Activated CD8-positive, alpha-beta memory T cell treated with anti-CD3 and anti-CD28 coated beads for 24 hours (primary cell): ENCODE measurements at places on chromosomes 2 and 18.
A peak's percentile ranks its signal among the peaks of the same experiment; 100 is the strongest.

GRCh38 chr2:64937687-64938491, 51.3 kb upstream of the SLC1A4 start:
- no peak for DNase-seq

- no peak for DNase-seq
Observed at GRCh38 chr2:232993231-232993821, 19.7 kb downstream of the NGEF start.

- no peak for DNase-seq
Observed at GRCh38 chr18:48116873-48117630, 186.6 kb upstream of the SMAD2 start.

DNA sequence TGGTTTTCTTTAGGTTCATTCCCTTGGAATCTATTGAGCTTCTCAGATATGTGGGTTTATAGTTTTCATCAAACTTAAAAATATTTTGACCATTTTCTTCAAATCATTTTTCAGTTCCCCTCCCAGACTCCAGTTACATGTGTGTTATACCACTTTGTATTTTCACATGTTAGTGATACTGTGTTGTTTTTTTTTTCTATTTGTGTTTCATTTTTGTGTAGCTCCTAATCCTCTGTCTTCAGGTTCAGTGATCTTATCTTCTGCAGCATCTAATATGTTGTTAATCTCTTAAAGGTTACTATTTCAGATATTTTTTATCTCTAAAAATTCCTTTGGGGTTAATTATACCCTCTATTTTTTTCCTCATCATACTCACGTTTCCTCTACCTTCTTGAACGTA, 51.2 kb downstream of the STRADB start:
- DNase-seq: no peak

GRCh38 chr18:50578651-50579050, 18.8 kb downstream of the MAPK4 start:
- no peak for DNase-seq

GRCh38 chr18:8623549-8624106, 14.4 kb downstream of the RAB12 start:
- DNase-seq: no peak

GRCh38 chr2:221517696-221518151, 54.4 kb downstream of the EPHA4 start:
- DNase-seq: peak; percentile 79

- DNase-seq: no peak
Observed at GRCh38 chr2:183543731-183544130, 419.5 kb downstream of the NUP35 start.

- no peak for DNase-seq
Observed at GRCh38 chr2:33215299-33215698, 261.1 kb upstream of the RASGRP3 start.

DNA sequence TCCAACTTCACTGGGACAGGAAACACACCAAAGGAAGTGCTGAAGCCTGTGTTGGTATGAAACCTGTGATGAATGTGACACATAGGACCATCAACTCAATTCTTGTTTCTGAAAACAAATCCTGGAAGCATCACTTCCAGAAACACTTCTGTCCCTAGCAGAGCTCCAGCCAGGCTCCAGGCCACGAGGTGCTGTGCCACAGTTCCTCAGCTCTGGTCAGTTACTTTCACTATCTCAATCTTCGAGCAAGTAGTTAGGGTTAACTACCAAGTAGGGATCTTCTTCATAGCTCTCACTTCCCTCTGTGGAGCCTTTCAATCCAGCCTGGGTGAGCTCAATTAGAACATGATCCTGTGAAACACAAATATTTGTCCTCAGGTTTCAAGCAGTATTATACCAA, 3.6 kb upstream of the LCT start:
- no peak for DNase-seq

DNA sequence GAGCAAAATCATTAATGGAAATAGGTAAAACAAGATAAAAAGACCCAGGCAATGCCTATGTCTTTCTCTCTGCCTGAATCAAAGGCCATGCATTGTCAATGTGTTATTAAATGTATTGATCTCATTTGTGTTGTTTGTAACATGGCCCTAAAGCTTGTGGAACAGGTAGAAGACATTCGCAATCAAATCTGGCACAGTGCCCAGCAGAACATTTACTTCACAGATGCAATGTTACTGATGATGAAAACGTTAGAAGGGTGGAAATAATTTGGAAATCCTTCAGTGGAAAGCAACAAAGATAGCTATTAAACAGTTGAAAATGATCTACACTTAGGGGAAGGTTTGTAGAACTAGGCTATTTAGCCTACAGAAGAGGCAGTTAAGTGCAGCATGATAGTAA, 368.2 kb downstream of the EPHA4 start:
- DNase-seq: no peak

GRCh38 chr18:8461544-8461943, 147.7 kb upstream of the RAB12 start:
- no peak for DNase-seq

- no peak for DNase-seq
Observed at GRCh38 chr2:137178951-137179377, 413.6 kb downstream of the THSD7B start.

GRCh38 chr18:475202-476031, 25.1 kb downstream of the COLEC12 start:
- DNase-seq: no peak

DNA sequence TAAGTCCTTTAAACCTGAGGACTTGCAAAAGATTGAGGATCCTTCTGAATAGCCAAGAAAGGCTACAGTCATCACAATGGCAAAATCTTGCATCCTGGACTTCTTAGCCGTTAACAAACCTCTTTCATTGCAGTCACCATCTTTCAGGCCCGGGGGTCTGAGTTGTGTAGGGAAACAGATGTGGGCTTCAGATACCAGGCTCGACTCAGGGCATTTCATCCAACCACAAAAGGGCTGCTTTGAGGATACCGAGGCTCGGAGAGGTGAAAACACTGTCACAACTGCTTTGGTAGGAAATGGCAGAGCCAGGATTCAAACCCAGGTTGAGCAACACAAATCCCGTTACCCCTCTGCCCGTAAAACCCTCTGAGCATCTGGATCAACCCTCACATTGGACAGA, 147.4 kb downstream of the TFCP2L1 start:
- no peak for DNase-seq

DNA sequence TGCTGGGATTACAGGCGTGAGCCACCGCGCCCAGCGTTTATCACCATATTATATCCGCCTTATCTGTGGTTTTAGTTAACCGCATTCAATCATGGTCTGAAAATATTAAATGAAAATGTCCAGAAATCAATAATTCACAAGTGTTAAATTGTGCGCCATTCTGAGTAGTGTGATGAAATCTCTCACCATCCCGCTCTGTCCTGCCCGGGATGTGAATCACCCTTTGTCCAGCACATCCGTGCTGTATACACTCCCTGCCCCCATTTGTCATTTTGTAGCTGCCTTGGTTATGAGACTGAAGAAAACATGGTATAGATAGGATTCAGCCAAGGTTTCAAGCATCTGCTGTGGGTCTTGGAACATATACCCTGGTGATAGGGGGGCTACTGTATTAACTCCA, 70.7 kb downstream of the TIMM21 start:
- no peak for DNase-seq

DNA sequence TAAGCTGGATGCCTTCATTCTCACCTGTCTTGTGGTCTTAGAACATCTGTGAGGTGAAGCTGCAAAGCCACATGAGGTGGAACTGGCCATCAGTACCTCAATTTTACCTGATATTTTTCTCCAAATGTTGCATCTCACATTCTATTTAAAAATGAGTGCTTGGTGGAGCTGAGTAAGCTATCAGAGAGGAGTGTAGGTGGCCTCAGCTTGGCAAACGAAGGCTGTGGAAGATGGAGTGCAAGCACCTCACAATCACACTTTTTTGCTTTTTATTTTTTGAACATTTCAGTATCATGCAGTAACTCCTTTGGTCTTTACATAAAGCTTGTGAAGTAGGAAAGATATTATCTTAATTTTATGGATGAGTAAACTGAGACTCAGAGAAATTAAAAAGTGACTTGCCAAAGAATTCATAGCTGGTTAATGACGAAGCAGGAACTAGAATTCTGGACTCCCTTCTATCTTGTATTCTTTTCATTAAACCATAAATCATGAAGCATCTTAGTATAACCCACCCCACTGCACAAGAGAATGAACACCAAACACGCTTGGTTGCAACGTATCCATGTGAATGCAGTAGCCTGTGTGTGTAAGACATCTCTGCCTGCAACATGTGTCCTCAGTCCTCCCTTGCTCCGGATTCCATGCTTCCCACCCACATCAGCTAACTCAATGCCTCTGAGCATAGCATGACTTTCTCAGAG, 27.2 kb downstream of the C2orf49 start:
- DNase-seq: no peak

DNA sequence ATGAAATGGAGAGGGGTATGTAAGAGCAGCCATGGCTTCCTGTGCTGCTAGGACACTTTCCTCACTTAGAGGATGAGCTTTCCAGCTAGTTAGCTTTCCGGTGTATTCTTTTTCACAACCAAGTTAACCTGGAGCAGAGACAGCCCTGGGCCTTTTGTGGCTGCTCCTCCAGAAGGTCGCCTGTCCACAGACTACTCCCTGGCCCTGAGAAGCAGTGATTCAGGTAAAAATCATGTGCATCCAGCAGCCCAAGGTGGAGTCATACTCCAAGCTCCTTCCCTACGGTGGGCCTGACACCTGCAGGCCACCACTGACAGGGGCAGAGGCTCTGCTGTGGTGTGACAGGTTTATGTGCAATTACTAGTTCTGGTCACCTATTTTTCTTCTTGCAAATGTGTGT, 187.2 kb downstream of the ANKRD30B start:
- DNase-seq: no peak

DNA sequence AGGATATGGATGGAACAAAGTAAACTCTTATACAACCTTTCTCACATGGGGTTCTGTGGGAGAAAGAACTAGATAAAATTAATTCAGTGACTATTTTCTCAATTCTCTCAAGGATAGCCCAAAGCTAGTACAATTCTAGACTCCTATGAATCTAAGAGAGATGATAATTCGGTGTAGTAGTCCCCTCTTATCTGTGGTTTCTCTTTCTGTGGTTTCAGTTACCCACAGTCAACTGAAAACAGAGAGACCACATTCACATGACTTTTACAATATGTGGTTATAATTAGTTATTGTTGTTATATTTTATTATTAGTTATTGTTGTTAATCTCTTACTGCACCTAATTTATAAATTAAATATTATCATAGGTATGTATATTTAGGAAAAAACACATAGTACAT, 53.5 kb upstream of the C2orf15 start:
- no peak for DNase-seq

- DNase-seq: no peak
Observed at GRCh38 chr2:181275643-181276070, 181.5 kb upstream of the ITGA4 start.

GRCh38 chr2:52970642-52971041, 797.0 kb upstream of the CHAC2 start:
- no peak for DNase-seq

DNA sequence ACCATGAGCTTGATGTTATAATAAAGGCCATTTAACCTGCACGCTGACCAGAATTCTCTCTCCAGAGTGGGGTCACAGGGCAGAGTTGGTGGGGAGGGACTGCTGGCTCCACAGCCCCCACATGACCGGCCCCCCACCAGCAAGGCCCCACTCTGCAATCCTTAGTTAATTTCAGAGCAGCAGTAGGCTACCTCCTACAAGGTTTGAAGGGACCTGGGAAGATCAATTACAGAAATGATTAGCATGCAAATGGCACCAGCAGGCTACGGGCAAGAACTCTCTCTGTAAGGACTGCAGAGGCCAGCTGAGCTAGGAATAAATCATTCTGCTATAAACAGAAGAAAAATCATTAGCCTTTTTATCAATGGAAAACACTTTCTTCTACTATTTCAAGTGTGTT, 135.3 kb downstream of the C1D start:
- no peak for DNase-seq

- no peak for DNase-seq
Observed at GRCh38 chr2:169095621-169096105, 26.3 kb downstream of the DHRS9 start.

DNA sequence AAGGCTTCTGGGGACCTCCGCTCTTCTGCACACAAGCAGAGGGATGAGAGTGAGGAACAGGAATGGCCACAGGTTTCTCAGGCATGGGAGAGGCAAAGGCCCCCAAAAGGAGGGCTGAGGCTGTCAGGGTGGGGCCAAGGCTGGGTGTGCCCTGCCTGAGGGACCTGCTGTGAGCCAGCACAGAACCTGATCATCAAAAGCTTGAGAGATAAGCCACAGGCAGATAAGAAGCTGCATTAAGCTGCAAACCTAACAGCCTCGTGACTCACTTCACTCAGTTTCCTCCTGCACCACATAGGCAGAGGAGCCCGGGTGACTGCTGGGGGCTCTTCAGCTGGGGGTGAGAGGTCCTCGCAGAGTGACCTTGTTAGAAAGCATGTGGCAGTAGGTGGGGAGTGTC, 64.5 kb upstream of the LAPTM4A start:
- DNase-seq: no peak

- no peak for DNase-seq
Observed at GRCh38 chr2:239085201-239085992, 237.5 kb downstream of the TWIST2 start.

- DNase-seq: no peak
Observed at GRCh38 chr2:204888222-204888621, 342.9 kb downstream of the PARD3B start.

- no peak for DNase-seq
Observed at GRCh38 chr2:123073371-123073770, 951.7 kb upstream of the CNTNAP5 start.

- no peak for DNase-seq
Observed at GRCh38 chr2:27855476-27855875, 34.7 kb downstream of the RBKS start.

DNA sequence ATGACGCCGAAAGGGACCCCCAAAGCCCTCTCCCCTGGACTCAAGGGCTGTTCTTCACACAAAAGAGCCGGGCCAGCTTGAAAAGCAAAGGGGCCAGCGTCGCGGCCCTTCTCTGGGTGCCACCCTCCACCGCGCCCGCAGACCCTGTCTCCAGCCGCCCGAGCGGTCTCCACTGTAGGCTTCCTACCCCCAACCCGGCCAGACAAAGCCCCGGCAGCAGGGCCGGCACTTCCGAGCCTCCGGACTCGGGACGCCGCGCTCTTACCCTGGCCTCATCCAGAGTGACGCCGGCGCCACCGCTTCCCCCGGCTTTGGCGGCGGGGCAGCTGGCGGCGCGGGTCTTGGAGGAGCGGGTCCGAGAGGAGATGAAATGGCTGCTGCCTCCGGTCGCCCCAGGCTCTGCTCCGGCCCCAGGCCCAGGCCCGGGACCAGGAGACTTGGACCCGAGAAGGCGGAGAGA, 603 bp downstream of the ATAD2B start:
- DNase-seq: no peak

GRCh38 chr2:225378984-225379383, 20.5 kb upstream of the NYAP2 start:
- no peak for DNase-seq

DNA sequence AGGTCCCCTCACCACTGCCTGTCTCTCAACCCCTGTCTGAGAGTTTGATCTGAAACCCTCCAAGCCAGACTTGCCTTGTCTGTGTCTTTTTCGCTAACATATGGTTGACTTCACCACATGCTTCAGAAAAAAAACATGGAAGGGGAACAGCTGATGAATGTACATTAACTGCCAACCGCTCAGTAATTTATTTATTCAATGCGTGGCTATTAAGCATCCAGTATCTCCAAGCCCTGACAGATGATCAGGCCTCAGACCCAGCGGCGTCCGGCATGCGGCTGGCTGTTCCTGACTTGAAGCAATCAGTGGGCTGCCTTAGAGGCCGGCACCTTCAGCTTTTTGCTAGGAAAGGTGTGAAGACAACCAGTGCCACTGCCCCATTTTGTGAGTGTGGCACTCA, 62.3 kb downstream of the NGEF start:
- no peak for DNase-seq

GRCh38 chr18:37426586-37426985, 139.0 kb downstream of the CELF4 start:
- DNase-seq: no peak

GRCh38 chr2:11096591-11096990, 58.7 kb upstream of the SLC66A3 start:
- DNase-seq: no peak
